ENCODE measurements at places on chromosomes 1 and 21. TPM values are rescaled to one million over a fixed set of nuclear protein-coding genes. Genes with fewer than 3 reads are reported as not detected.
A peak's percentile ranks its signal among the peaks of the same experiment; 100 is the strongest.

GRCh38 chr1:7177021-7177420 is 391.8 kb downstream of the CAMTA1 start:
- DNase-seq, result no peak

The MCOLN3 gene
- 0.05 TPM for total RNA-seq

DNA sequence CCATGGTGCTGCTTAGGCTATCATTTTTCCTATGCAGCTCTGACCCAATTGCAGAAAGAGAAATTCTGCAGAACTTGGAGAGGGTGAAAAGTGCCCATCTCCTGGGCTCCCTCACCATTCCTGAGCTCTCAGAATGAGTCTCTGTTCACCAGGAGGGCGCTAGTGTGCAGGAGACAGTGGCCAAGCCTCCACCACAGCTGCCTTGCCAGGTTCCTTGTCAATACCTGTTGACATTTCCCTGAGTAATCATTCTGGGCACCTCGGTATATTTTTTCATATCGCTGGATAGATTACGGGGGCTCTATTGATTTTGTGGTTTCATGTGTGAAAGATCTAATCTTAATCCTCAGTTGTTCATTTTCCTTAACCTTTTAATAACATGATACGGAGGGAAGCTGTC is 13.0 kb upstream of the C8B start:
- DNase-seq, result no peak

The SLAMF1 gene
- 0.25 TPM for total RNA-seq

GRCh38 chr1:29836651-29837646 is 600.6 kb downstream of the PTPRU start:
- no peak for DNase-seq

The MXRA8 gene
- total RNA-seq, result 4.5 TPM

GRCh38 chr1:232145768-232146167 is 484.2 kb downstream of the SIPA1L2 start:
- DNase-seq, result no peak

GRCh38 chr1:113434081-113434873 is 44.0 kb downstream of the MAGI3 start:
- DNase-seq, result no peak

DNA sequence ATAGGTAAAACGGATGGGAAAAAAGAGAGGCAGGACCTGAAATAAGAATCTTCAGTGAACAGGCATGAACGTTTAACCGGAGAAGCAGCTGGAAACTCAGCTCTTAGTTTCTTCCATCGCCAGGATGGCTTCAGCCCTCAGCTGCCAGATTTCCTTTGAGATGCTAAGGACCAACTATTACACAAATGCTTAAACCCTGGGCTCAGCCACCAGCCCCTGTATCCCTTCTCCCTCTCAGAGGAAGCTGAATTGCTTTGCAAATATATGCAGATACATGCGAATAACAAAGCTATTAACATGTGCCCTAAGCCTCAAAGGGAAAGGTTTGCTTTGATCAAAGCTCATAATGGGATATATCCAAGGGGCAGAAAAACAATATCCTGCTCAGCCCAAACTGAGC is 515.1 kb downstream of the OMA1 start:
- no peak for DNase-seq

The SPRR2E gene
- not detected for total RNA-seq

GRCh38 chr1:31219489-31219888 is 20.2 kb downstream of the NKAIN1 start:
- no peak for DNase-seq

The SH2D1B gene
- 0.10 TPM for total RNA-seq

GRCh38 chr1:202281316-202282024 is 60.3 kb downstream of the UBE2T start:
- no peak for DNase-seq

- no peak for DNase-seq
These were observed 10.4 kb upstream of the KCNK1 start for GRCh38 chr1:233603478-233603877.

The SOX13 gene
- total RNA-seq, result 33.8 TPM

The SH3BGR gene
- 5.8 TPM for total RNA-seq

- no peak for DNase-seq
These were observed 163.3 kb downstream of the NRIP1 start for GRCh38 chr21:14901482-14901958.

The KCND3 gene
- total RNA-seq, result 24.7 TPM

The CATSPERE gene
- 1.2 TPM for total RNA-seq

- DNase-seq, result peak; percentile 73
These were observed 110.5 kb downstream of the CASZ1 start for GRCh38 chr1:10685808-10686403.

The LCE3E gene
- not detected for total RNA-seq

- DNase-seq, result no peak
These were observed 10.7 kb downstream of the AUNIP start for GRCh38 chr1:25848531-25848930.

- DNase-seq, result no peak
These were observed 402.0 kb downstream of the MATN1 start for GRCh38 chr1:30321246-30321910.

The AGBL4 gene
- 2.2 TPM for total RNA-seq

GRCh38 chr1:29789910-29790247 is 553.6 kb downstream of the PTPRU start:
- DNase-seq, result no peak

DNA sequence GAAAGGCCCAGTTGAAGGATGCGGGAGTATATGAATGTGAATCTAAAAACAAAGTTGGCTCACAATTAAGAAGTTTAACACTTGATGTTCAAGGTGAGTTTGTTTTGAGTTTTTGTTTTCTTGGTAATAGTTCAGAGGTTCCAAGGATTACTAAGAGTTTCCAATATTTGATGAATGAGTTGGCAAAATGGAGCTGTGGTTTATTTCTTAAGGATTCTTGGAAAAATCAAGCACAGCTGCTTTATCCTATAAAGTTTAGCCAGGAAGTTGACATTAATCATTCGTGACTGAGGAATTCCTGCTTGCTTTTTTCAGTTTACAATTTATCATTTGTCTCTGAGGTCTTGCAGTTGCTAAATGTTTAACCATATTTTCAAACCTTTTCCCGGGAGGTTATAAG is 15.1 kb downstream of the VCAM1 start:
- DNase-seq, result no peak

DNA sequence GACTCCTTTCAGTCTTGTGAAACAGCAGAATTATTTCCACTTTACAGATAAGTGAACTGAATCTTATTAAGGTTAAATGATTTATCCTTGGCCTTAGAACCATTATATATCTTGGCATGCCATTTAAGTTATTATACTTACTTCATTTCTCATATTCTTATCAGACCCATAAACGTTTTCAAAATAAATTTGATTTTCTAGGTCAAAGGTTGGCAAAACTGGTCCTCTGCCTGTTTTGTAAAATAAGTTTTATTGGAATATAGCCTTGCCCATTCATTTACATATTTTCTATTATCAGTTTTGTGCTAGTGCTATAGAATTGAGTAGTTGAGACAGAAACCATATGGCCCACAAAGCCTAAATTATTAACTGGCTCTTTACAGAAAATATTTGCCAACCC is 32.9 kb upstream of the SNRPE start:
- DNase-seq, result no peak

DNA sequence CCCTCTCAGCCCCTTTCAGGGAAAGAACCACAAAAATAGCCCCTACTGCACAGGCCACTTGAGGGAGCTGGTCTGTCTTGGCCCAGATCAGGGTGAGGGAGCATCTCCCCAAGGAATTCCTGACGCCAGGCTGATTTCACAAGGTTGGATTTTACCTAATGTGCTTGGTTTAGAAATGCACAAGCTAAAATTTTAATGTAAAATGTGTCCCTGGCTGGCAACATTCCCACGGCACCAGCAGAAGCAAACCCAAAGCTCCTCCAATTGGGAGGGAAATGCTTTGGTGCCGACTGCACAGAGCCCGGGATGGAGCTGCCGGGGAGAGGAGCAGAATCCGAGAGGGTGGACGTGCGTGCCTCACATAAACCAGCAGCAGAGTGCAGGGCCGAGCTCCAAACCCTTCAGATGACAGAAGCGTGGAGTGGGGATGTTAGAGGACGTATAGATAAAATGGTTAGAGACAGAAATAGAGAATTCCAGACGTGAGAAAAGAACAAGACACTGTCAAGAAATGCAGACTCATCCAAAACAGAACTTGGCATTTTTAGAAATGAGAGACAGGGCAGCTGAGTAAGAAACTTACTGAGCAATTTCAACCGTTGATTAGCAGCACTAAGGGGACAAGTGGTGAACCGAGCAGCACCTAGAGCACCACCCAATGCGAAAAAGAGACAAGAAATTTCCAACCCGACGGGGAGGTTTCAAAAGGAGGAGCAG is 41.6 kb upstream of the TMEM52 start:
- DNase-seq, result no peak

DNA sequence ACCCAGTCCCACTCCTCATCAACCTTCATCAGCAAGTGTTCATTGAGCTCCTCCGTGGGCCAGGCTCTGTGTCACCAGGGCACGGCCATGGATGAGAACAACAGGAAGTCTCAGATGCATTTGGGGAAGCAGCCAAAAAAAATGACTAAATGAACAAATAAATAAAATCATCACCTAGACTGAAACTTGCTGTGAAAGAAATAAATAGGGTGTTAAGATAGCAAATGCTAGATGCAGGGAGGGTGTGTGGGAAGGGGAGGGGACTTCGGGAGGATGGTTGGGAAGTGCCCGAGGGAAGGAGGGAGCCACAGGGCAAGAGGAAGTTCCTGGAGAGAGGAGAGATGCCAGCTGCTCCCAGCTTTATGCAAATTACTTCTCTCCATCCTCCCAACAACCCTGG is 696.7 kb downstream of the PTPRU start:
- DNase-seq, result no peak

GRCh38 chr1:17596651-17597509 is 57.4 kb downstream of the ARHGEF10L start:
- no peak for DNase-seq

DNA sequence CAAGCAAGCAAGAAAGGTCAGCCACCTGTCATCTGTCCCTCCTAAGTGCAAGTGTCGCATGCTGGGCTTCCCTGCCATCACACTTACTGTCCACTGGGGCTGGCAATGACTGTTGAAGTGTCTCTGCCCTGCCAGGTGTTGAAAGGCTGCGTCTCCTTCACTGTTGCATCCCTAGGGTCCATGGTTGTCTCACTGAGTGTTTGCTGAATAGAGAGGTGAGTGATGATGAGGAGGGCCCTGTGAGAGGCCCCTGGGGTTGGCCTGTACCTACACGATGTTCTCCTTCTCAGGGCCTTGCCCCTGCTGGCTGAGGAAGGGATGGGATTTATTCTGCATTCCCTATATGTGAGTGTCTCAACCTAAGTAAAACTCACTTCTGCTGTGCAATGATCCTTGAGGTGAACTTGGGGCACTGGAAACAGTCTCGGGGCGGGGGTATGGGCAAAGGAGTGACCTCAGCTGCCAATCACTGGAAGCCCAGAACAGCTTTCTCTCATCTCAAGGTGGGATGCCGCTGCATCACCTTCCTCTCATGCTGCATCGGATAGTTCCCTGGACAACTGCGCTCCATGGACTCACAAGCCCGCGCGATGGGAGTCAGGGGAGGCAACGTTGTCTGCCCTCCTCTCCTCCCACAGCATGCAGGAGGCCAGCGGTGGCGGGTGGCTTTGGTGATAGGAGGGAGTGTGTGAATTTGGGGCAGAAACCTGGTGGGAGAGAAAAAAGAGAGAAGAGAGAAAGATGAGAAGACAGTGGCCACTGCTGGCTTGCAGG is 35.8 kb upstream of the SOX13 start:
- no peak for DNase-seq

DNA sequence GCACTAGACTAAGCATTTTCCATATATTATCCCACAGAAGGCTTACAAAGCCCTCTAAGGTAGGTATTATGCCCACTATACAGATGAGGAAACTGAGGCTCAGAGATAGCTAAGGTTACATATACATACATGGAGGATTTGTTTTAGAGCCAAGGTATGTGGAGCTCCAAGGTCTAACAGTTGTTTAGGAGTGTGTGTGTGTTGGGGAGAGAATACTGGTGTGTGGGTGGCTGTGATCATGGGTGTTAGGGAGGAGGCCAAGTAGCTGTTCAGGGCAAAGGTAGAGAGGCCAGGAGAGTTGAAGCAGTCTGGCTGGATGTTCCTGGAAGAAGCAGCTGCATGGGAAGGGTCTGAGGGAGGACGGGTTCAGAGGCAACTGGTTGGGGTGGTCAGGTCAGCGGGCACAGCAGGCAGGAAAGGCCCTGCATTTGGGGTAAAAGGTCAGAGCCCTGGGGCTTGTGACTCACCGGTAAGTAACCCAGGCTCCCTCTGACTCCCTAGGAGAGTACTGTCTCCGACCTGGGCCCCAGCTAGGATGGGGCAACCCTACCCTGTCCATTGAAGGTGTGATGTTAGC is 5.1 kb upstream of the LDLRAP1 start:
- no peak for DNase-seq

- no peak for DNase-seq
These were observed 9.9 kb upstream of the CTBS start for GRCh38 chr1:84584126-84584525.

The CFHR1 gene
- 675 TPM for total RNA-seq

The ITLN2 gene
- not detected for total RNA-seq

- no peak for DNase-seq
These were observed 54.7 kb downstream of the C1orf185 start for GRCh38 chr1:51156752-51157151.

DNA sequence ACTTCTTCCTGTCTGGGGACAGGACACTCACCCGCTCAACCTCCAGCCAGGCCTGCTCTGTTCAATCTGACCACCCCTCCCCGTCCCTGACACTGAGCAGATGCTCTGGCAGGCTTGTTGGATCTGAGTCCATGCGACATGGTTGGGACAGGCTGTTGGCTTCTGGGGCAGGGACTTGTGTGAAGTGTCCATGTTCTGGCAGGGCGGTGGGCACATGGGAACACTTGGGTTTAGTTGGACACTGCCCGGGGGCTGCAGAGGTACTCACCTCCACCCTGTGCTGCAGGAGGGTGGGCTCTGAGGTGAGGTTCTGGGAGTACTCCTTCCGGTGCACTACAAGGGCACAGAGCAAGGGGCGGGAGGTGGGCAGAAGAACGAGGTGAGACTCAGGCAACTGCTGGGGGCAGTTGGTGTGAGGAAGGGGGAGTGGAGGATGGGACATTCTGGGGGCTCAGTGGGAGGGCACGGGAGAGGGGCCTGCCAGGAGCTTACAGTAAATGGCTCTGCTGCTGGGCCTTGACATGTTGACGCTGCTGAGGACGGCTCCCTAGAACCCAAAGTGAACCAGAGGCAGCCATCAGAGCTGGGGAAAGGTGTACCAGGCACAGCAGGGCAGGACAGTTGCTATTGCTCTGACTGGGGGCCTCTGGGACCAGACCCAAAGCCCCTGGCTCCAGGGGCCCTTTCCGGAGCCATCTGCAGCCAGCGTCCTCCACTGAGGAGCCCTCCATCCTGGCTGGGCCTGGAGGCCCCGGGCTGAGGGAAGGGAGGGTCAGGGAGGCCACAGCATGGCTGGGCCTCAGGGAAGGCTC is 2.3 kb downstream of the EPS8L3 start:
- peak; percentile 45 for DNase-seq

The TRIM67 gene
- 0.03 TPM for total RNA-seq

DNA sequence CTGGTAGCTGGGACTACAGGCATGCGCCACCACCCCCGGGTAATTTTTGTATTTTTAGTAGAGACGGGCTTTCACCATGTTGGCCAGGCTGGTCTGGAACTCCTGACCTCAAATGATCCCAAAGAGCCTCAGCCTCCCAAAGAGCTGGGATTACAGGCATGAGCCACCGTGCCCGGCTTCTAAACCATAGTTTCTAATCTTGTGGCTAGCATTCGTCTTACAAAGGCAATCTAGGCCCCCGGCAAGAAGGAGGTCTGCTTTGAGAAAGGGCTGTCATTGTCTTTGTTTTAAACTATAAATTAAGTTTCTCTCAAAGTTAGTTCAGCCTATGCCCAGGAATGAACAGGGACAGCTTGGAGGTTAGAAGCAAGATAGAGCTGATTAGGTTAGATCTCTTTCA is 10.3 kb upstream of the L1TD1 start:
- no peak for DNase-seq
